Liver (tissue), 10 donors: ENCODE measurements at places on chromosomes 16 and 17.

GRCh38 chr17:41937970-41938954 is 7.8 kb downstream of the ODAD4 start:
- no peaks in the 10 kb centered on the region for H3K27me3 ChIP-seq
- DNase-seq, result peak; percentile 76
- peak overlapping the region; percentile 79 for H3K27ac ChIP-seq
- H3K4me1 ChIP-seq, result peaks cover 22% of the 10 kb centered on the region
- H3K4me3 ChIP-seq, result no peak overlapping the region

GRCh38 chr16:49972961-49973360 is 52.1 kb upstream of the CNEP1R1 start:
- no peak for DNase-seq
- no peak overlapping the region for H3K27ac ChIP-seq
- no peaks in the 10 kb centered on the region for H3K4me1 ChIP-seq
- no peaks in the 10 kb centered on the region for H3K27me3 ChIP-seq
- H3K4me3 ChIP-seq, result no peak overlapping the region

- H3K4me1 ChIP-seq, result no peaks in the 10 kb centered on the region
- H3K4me3 ChIP-seq, result no peak overlapping the region
- H3K36me3 ChIP-seq, result no peaks in the 10 kb centered on the region
- no peak for DNase-seq
- no peak overlapping the region for H3K27ac ChIP-seq
- H3K27me3 ChIP-seq, result no peaks in the 10 kb centered on the region
These were observed 12.8 kb downstream of the KCNJ18 start for GRCh38 chr17:21705021-21705601.

DNA sequence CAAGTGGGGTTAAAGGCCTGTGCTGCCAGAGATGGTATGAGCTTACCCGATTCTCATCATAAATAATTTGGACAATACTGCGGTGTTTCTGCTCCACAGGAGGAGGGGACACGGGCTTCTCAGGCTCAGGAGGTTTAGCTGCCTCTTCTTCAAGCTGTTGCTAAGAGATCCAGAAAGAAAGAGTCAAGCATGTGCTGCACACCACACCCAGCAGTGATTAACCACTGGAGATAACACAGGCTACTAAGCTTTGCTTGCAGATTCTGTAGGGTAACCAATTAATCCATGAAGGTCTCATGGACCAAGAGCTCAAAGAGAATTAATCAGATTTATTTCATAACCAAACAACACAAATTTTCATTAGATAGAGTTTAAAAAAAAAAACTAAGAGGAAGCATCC is 56.6 kb downstream of the NCOR1 start:
- peaks cover 3% of the 10 kb centered on the region for H3K36me3 ChIP-seq
- H3K4me3 ChIP-seq, result no peak overlapping the region
- H3K27ac ChIP-seq, result no peak overlapping the region
- H3K27me3 ChIP-seq, result no peaks in the 10 kb centered on the region
- H3K4me1 ChIP-seq, result peaks cover 11% of the 10 kb centered on the region

DNA sequence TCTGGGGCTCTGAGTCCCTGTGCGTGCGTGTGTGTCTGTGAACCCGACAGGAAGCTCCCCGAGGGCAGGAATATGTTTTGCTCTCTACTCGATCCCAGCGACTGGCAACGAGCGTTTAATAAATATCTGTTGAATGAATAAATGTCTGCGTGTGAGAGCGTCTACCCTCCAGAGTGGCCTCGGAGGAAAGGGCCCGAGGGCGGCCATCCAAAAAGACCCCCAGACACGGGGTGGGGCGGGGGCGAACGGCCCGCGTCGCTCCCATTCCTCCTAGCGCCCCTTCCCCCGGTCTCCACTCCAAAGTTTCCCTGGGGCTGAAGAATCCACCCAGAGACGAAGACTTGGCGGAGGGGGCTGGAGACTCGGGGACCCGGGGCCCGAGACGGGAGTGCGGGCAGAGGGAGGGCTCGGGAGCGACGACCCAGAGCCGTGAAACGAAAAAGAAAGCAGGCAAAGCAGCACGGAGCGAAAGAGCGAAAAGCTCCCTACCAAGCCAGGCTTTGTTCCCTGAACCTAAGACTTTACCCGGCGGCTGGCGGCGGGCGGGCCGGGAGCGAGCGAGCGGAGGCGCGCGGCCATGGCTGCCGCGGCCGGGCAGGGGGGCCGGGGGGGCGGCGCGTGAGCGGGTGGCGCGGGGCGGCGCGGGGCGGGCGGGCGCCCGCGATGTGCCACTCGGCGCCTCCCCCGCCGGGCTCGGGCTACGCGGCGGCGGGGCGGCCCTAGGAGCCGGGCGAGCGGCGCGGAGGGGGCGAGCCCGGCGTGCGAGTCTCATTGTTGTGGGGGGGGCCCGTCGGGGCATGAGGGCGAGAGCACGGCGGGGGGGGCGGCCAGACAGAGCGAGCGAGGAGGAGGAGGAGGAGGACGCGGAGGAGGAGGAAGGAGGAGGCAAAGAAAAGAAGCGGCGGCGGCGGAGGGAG is at the start of gene MLLT6:
MLLT6 (plus strand) TSS at position 668 of the 917 bp plus-strand sequence. CDS start 360 bp downstream, outside the sequence.
- no peaks in the 10 kb centered on the region for H3K36me3 ChIP-seq
- H3K4me1 ChIP-seq, result peaks cover 33% of the 10 kb centered on the region
- H3K27me3 ChIP-seq, result no peaks in the 10 kb centered on the region
- H3K4me3 ChIP-seq, result peak within 1 kb of the TSS; percentile 83
- peak within 1 kb of the TSS; percentile 89 for H3K27ac ChIP-seq

DNA sequence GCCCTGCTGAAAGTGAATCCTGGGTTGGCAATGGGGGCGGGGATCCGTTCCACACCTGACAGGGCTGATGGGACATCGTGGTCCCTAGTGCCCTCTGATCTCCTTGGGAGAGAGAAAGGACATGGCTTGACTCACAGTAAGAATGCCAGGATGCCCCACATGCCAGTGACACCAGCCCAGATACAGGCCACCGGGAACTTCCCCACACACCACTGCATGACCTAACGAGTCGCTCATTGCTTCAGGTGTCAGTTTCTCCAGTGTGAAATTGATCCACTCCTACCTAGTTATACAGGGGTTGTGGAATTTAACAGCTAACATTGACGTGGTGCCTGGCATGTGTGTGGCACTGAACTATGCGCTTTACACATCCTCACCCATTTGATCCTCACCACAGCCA is 7.5 kb downstream of the CD300LG start:
- DNase-seq, result no peak
- H3K27ac ChIP-seq, result no peak overlapping the region
- H3K36me3 ChIP-seq, result no peaks in the 10 kb centered on the region
- H3K4me1 ChIP-seq, result no peaks in the 10 kb centered on the region

- no peak overlapping the region for H3K4me3 ChIP-seq
These were observed 2.0 kb downstream of the RGS11 start for GRCh38 chr16:273547-274421.
